ENCODE measurements at places on chromosomes 5 and 9.

DNA sequence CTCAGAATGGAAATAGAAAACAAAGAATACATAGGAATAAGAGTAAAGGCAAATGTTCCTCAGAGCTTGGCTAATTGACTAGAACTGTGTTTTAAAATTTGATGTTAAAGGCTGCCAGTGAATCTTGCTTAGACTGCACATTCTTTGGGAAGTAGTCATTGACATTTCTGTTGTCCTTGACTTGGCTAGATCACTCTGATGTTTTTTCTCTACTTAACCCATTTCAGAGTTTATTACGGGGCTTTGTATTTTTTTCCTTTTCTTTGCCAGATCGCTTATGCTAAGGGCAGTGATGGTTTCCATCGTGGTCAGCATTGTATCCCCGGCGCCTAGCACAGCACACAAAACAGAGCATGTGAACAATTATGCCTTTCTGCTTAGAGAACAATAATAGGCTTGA is 1126.7 kb upstream of the CDH9 start:
- no peak for DNase-seq

DNA sequence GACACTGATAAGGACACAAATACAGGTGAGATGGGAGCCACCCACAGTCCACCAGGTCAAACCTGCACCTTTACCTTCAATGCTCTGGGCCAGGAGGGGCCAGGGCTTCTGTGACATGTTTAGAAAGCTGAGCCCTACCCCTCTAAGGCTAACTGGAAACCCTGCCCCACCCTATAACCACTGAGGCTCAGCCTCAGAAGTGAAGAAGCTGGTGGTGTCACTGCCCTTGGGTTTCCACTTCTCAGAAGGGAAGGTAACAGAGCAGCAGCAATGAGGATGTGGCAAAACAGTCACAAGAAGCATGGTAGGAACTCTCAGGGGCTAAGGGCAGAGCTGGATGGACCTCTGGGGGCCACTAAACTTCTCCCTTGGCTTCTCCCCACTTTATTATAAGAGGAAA is 6.0 kb downstream of the PDGFRB start:
- DNase-seq, result no peak

DNA sequence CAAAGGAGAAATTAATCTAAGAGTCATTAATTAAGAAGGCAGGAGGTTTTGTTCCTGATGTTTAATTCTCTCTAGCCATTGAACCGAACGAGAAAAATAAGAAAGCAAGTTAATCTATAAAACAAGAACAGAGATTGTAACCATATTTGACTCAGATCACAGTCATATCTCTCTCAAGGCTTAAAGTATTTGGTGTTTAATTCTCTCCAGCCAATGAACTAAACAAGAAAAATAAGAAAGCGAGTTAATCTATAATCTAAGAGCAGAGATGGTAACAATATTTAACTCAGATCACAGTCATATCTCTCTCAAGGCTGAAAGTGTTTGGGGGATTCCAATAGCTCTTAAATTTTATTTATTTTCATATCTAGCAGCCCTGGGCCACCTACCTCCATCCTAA is 74.4 kb upstream of the SHISAL2B start:
- DNase-seq, result no peak

DNA sequence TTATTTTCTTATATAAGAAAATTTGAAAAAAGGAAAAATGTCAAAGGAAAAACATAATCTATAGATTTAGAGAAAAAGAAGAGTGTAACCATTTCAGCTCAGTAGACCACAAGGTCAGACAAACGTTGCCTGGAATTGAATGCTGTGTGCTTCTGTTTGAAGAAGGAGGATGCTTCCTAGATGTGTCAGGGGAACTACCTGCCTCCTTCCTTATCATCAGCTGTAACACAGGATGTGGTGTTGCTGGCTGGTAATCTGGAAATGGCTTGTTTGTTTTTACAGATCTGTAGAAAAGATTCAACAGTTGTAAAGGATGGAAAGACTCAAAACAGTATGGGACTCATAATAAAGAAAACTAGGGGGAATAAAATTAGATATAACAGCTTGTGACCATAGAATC is 160.7 kb upstream of the MEF2C start:
- no peak for DNase-seq

GRCh38 chr9:98391406-98391805 is 136.0 kb upstream of the TBC1D2 start:
- DNase-seq, result no peak

- DNase-seq, result no peak
These were observed 63.7 kb downstream of the TJP2 start for GRCh38 chr9:69237702-69238295.

DNA sequence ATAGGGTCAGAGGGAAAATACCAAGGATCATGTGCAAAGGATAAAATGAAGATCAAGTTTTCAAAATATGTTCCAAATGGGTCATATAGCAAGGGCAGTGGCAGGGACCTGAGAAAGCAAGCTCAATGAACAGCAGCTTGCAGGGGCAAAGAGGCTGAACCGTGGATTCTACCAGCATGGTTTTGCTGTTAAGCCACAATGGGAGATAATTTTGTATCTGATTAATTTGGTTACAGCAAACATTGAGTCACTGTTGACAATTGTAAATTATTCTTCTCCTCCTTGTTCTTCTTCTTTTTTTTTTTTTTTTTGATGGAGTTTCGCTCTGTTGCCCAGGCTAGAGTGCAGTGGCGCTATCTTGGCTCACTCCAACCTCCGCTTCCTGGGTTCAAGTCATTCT is 18.4 kb upstream of the ERAP2 start:
- DNase-seq, result no peak

DNA sequence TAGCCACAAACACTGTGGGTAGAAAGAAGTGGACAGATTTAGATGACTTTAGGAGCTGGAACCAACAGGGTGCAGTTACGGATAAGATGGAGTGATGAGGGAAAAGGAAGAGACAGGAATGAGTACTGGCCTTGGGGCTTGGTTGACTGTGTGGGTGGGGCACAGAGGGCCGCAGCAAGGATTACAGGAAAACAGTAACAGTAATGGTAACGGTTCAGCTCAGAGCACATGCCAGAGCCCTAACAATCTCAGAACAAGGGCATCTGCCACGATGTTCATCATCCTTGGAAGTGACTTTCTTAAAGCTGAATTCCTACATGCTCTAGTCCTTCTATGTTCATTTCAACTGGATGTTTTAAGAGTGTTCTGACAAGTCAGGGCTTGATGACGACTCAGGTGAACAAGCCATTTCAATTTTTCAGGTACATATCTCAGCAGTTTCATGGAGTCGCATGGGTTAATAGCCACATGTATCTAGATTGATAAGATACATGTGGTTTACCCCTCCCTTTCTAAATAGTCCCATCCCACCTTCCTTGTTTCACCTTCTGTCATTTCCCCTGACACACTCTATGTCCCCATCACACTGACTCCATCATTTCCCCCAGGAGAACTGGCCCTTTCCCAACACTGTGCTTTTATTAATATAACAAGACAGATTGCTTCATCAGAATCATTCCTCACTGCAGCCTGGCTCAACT is 65.0 kb downstream of the CEMIP2 start:
- DNase-seq, result no peak

All from naive B cell (primary cell).